ENCODE measurements at places on chromosomes 11 and 22. TPM values are rescaled to one million over a fixed set of nuclear protein-coding genes. Genes with fewer than 3 reads are reported as not detected.

ST3GAL4 gene
- 11.8 TPM for total RNA-seq

NCF4 gene
- not detected for total RNA-seq

GVQW3 gene
- 3.3 TPM for total RNA-seq

GLB1L3 gene
- total RNA-seq: 0.32 TPM

IGHMBP2 gene
- total RNA-seq: 10.8 TPM

SMIM35 gene
- not detected for total RNA-seq

RAB39A gene
- total RNA-seq: not detected

CHORDC1 gene
- 38.8 TPM for total RNA-seq

CCS gene
- 39.3 TPM for total RNA-seq

OR10A5 gene
- not detected for total RNA-seq

OR52I1 gene
- not detected for total RNA-seq

USP2 gene
- 1.5 TPM for total RNA-seq

OR8A1 gene
- not detected for total RNA-seq

TM7SF2 gene
- total RNA-seq: 8.5 TPM

LARGE2 gene
- total RNA-seq: not detected

KRTAP5-9 gene
- not detected for total RNA-seq

RFPL1 gene
- total RNA-seq: not detected

SERPIND1 gene
- not detected for total RNA-seq

RAB38 gene
- 0.32 TPM for total RNA-seq

TBX10 gene
- not detected for total RNA-seq

SLC35C1 gene
- total RNA-seq: 11.1 TPM

C11orf97 gene
- not detected for total RNA-seq

CRACR2B gene
- total RNA-seq: 1.6 TPM
